Kidney glomerular epithelial cell (primary cell): ENCODE measurements at places on chromosomes 5 and 9.

DNA sequence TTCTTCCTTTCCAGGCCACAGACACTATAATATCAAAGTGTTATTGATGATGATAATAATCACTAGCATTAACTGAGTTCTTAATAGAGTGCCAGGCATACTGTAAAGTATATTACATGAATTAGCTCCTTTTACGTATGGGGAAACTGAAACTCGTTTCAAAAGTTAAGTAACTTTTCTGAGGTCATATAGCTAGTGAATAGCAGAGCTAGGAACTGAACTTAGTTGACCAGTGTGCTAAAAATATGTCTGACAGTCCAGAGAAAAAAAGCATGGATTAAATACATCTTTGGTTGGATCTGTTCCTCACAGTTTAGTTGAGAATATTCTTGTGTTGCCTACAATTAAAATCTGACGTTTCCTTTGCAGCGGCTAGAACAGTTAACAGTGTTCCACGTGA, 18.4 kb upstream of the CATSPER3 start:
- no peak for DNase-seq

DNA sequence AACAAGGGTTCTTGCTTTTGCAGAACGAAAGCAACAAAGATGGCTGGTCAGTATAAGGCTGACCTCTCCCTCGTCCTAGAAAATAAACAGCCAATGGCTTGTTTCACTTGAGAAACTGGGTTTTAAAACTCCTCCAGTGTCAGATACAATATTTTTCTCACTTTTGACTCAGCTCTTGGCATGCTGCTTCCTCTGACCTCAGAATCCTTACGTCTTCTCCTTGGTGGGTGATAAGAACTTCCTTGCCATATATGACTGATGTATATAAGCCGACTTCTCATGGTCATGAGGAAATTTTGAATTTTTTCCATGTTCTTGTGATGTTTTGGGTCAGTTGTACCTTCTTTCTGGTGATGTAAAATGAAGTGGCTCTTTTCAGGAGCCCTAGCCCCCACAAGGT, 3.8 kb downstream of the ZNF618 start:
- no peak for DNase-seq

GRCh38 chr9:72577212-72577753, 55.9 kb downstream of the TMC1 start:
- no peak for DNase-seq

- no peak for DNase-seq
Measured at GRCh38 chr9:137108608-137109249, 5.8 kb downstream of the DPP7 start.

DNA sequence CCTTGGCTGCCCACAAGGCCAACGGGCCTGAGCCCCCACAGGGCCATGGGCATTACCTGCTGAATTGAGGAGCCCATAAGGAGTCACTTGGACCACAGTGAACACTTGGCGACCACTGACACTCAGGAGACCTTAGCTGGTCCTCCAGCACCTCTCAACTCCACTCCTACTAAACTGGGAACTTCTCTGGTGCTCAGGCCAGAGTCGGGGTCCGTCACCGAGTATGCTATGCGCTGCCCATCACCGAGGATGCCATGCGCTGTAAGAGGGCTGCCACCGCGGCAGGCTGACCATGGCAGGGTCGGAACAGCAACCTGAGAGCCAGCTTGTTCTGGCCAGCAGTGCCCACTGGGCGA, 600 bp upstream of the SQSTM1 start:
- DNase-seq, result no peak

GRCh38 chr9:74573640-74574191, 76.6 kb downstream of the RORB start:
- no peak for DNase-seq

DNA sequence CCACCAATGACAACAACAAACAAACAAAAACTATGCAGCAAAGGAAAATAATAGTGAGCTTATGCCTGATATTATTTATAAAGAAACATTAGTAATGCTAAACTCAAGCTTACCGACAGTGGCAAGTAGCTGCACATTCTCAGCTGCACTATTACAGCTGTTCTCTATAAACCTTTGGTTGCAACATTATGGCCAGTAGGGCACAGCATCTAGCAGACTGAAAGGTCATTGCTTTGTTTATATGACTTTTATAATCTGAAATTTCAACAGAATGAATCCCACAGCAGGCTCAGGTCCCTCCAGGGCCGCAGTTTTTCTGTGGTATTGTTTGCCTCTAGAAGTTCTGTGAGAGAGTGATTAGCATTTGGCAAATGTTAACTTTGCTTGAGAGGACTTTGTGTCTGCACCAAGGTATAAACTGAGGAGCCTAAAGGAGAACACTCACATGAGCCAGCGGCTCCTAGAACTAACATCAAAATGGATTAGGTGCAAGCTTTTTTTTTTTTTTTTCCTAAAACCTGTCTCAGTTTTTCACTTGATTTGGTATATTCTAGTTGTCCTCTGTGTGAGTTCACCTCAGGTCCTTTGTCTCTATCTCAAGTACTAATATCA, 58.3 kb downstream of the IZUMO3 start:
- DNase-seq, result no peak

GRCh38 chr5:172958331-172959046, 735 bp upstream of the RPL26L1 start:
- DNase-seq, result no peak

- no peak for DNase-seq
Measured at GRCh38 chr5:852018-852417, 1.2 kb upstream of the ZDHHC11 start.

- peak; percentile 17 for DNase-seq
Measured at GRCh38 chr9:21395778-21396717, 10.8 kb upstream of the IFNA2 start.

DNA sequence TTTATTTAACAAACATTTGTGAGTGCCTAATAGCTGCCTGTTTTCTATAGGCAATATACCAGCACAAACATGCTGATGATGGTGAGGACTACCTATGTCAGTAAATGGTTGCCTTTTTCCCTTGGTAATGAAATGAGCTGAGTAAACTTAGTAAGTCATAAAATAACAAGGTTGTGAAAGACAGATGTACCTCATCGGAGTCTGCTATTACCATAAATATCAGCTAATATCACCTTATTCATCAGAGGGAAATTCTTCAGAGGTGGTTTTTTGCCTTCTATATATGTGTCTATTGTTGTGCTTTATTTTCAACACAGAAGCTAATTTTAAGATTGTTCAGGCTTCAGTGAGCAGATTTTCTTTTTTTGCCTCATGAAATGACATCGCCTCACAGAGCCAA, 1040.5 kb downstream of the DTWD2 start:
- DNase-seq, result no peak

DNA sequence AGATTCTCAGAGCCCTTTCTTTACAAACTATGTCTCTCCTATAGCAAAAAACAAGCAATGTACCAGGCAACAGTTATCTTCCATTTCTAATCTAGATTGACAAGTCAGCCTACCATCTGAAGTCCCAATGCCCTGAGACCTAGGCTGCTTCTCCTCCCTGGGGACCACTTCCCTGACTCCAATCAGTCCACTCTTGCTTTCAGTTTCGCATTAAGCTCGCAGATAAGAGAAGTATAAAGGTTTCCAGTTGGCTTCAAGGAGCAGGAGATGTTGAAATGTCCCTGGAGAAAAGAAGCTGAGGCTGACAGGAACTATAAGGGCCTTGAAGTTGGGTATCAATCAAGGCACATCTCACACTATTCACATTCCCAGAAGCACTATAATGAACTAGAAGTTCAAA, 32.3 kb downstream of the ERP44 start:
- DNase-seq, result no peak

DNA sequence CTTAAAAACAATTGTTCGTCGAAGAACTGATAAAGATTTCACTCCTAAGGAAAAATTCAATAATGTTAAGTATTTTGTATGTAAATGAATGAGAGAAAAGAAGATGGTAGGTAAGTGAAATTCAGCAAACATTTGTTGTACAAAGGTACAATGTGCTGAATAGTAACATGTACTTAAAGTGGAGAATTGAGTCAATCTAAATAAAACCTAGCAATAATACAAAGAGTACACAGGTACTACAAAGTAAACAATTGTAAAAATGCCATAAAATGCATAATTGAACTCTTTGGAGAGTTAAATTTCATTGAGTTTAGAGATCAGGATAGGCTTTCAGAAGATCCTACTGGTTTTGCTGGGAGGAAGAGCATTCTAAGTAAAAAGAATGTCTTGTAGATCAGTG, 82.9 kb downstream of the ERBIN start:
- DNase-seq, result no peak

- DNase-seq, result peak; percentile 88
Measured at GRCh38 chr9:77712533-77713130, 64.5 kb upstream of the GNA14 start.

DNA sequence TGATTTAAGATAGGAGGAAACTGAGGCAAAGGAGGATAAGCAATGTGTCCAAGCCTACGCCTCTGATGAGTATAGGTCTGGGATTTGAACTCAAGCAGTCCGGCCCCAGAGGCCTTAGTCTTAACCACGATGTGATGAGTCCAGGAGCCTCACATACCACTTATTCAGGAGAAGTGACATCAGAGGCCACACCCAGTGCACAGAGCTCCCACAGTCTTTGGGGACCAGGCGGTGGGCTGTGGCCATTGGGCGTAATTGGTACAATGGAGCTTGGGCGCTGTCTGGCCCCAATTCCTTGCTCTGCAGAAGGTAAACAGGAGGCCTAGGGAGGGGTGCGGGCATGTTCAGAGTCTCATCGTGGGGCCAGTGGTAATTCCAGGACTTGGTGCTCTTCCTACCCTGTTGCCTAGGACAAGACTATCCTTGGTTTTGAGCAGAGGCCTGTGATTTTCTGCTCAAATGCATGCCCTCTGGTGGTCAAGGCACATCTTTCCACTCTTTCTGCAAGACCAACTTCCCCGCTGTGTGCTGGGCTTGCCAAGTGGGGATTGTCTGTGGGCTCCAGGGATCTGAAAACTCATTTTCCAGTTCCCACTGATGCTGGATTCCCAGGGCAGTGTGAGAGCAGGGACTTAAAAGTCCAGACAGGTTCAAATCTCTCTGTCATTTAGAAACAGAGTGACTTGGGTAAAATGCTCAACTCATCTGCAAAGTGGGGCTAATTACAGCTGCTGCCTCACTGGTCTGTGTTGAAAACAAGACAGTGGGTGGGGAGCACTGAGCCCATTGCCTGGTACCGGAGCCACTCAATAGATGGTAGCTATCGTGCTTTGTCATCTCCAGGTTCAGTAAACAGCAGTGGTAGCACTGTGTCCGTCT, 15.8 kb downstream of the NDST1 start:
- DNase-seq, result peak; percentile 21

DNA sequence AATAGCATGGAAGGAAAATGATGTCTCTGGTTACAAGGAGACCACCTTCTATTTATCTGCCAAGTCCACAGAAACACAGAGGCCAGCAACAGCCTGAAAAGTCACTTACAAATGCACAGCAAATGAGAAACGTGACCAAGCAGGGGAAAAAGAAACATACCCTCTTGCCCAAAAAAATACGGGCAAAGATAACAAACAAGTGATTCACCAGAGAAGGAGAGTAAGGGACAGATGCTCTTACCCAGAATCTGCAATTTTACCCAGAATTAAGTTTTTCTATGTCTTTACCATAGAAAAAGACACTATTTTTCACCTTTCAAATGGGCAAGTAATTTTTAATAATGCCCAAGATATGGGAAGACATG, 28.1 kb downstream of the CAMSAP1 start:
- no peak for DNase-seq

DNA sequence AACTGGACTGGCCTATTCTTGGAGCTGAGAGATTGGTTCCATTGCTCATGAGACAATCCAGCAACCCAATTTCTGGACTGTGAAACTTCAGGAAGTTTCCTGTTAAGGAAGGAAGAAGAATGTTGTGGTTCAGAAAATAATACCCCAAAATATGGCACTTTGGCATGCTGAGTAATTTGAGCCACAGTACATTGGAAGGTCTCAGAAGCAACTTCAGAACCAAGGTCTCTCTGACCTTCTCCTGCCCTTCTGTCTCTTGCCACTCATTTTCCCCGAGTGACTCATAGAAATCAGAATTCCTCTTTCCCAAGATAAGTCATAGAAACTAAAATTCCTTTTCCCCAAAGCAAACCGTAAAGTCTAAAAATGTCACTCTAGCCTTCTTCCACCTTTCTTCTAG, 1366.1 kb downstream of the PTPRD start:
- DNase-seq, result no peak

- DNase-seq, result no peak
Measured at GRCh38 chr5:89275066-89275855, 392.3 kb upstream of the MEF2C start.

DNA sequence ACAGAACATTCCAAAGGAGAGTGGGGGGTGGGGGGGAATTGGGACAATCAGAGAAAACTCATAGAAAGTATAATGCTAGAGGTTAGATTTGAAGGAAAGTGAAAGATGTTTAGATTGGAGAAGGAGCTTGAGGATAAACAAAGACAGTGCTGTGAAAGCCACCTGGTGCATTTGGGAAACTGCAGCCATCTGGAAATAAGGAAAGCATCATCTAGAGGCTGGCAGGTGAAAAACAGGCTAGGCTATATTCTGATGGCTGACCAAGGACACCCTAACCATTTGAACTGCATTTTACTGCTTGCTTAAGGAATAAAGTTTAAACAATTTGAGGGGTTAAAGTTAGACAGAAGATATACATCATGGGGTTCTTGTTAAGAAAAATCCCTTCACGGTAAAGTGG, 296.4 kb downstream of the CETN3 start:
- DNase-seq, result no peak
